Parietal lobe (tissue), 2 donors: ENCODE measurements at places on chromosomes 12 and 14. TPM values are rescaled to one million over a fixed set of nuclear protein-coding genes. Genes with fewer than 3 reads are reported as not detected.

Gene GPR65
- total RNA-seq: not detected

Gene CNTN1
- total RNA-seq: 297 TPM

Gene IL22
- not detected for total RNA-seq

Gene TAC3
- total RNA-seq: 0.94 TPM
